ENCODE measurements at places on chromosomes 11 and 22.
A peak's percentile ranks its signal among the peaks of the same experiment; 100 is the strongest.

GRCh38 chr11:95230810-95231126 lies 234 bp downstream of the SESN3 start:
- no peak for DNase-seq

GRCh38 chr22:46432164-46433068 lies 96.9 kb downstream of the TRMU start:
- no peak for DNase-seq

DNA sequence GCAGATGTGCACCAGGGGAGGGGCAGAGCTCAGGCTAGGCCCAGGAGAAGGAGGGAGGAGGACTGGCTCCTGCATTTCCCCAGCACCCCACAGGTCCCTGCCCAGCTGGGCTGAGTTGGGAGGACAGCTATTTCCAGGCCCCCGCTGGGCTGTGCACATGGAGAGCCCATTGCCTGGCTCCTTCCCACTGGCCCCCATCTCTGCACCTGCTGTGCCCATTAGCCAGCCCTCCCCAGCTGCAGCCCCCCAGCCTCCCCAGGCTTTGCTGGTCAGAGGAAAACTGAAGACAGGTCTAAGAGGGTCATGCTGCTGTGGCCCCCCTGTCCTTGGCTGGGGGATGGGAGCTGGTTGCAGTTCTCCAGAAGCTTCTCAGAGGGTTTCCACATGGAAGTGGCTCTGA lies 81.8 kb upstream of the SHANK2 start:
- no peak for DNase-seq

DNA sequence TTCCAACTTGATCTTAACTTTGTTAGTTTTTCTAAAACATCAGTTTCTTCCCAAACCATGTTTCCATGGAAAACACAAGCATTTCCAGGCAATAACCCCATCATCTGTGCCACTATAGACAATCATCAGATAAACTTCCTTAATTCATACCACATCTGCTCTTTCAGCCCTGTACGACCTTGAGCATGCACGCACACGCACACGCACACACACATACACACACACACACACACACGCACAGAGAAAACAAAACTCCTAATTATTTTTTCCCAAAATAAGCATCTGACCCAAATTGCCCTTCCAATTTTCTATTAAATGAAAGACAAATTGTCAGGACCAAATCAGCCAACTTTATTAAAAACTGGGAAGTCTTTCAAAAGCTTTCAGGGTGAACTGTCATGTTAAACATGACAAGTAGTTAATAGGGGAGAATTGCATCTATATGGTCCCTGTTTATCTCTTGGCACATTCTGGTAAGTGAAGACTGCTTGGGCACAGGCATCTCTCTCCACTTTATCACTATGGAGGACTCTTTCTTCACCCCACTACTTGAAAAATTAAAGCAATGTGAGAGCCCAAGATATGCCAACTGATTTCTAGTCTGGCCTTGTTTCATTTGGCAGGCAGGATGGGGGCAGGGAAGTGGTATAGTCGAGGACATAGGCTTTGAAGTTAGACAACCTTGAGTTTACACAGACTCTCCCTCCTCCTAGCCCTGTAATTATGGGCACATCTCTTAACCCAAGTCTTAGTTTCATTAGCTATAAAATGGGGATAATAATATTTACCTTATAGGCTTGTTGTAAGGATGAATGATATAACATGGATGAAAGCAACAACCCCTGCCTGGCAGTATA lies 15.1 kb downstream of the ADM start:
- no peak for DNase-seq

DNA sequence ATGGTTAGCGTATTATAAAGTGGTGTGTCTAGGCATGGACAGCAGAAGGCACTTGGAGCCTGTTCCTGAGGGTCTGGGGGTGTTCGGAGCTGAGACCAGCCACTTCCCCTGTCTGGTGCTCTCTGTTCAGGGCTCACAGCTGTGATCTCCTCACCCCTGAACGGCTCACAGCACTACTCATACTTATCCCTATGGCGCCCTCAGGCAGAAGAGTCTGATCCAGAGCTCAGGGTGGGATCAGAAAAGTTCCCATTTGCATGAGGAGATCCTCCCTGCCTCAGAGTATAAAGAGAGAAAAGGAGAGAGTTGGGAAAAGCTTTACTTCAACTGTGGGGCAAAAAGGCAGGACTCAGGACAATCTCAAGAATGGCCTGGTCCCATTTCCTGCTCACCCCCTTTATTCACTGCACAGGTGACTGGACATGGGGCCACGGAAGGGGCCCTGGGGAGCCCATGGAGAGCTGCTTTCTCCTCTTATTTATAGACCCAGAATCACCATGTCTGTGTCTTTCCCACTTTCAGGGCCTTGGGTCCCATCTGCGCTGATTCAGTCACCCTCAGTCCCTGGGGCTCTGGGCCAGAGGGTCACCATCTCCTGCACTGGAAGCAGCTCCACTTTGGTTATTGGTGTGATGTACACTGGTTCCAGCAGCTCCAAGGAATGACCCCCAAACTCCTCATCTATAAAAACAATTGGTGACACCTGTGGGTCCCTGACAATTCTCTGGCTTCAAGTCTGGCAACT lies 97.0 kb upstream of the TOP3B start:
- no peak for DNase-seq

- DNase-seq, result no peak
Observed at GRCh38 chr11:67050139-67050538, 6.5 kb upstream of the RHOD start.

DNA sequence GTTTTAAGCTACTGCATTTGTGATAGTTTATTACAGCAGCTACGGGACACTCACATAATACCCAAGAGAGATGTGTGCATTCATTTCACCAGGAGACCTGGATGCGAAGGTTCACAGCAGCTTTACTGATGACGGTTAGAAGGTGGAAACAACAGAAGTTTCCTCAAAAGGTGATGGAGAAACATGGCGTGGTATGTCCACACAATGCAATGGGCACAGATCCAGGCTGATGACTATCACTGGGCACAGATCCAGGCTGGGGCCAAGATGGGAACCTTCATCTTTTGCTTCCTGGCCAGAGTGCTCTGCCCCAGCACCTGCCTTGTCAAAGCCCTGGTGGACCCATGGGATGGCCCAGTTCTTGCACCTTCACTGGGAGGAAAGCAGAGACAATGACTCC lies 30.6 kb upstream of the RFPL3 start:
- no peak for DNase-seq

DNA sequence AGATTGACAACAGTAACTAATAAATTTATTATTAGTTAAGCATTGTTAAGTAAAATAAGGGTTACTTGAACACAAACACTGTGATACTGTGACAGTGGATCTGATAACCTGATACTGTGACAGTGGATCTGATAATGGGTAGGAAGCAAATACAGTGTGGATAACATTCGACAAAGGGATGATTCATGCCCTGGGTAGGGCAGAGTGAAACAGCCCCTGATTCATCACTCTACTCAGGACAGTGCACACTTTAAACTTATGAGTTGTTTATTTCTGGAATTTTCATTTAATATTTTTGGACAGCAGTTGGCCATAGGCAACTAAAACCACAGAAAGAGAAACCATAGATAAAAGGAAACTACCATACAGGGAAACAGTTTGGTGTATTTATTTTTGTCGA lies 60.8 kb upstream of the CTSC start:
- DNase-seq, result no peak

- DNase-seq, result no peak
Observed at GRCh38 chr22:26673486-26673885, 16.1 kb downstream of the MIAT start.

GRCh38 chr22:49513358-49513851 lies 314.3 kb downstream of the BRD1 start:
- no peak for DNase-seq

- no peak for DNase-seq
Observed at GRCh38 chr11:123318623-123319022, 111.4 kb upstream of the GRAMD1B start.

GRCh38 chr11:32088117-32088941 lies 2.5 kb upstream of the RCN1 start:
- DNase-seq, result peak; percentile 18

DNA sequence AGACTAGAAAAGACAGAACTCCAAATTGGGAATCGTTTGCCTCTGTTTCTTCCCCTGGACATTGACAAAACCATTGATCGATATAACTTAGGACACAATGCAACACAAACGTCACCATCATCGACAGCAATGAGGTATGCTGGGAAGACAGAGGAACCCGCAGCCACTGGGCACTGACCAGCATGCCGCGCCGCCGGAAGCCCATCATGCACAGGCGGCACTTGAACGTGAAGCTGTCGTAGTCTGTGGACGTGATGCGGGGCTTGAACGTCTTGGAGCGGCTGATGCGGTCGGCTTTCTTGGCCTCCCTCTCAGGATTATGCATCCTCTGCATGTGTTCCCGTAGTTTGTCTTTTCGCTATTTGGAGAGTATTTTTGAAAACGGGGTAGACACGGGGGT lies 23.0 kb upstream of the NFRKB start:
- no peak for DNase-seq

GRCh38 chr11:119754199-119754598 lies 25.2 kb upstream of the NECTIN1 start:
- no peak for DNase-seq

DNA sequence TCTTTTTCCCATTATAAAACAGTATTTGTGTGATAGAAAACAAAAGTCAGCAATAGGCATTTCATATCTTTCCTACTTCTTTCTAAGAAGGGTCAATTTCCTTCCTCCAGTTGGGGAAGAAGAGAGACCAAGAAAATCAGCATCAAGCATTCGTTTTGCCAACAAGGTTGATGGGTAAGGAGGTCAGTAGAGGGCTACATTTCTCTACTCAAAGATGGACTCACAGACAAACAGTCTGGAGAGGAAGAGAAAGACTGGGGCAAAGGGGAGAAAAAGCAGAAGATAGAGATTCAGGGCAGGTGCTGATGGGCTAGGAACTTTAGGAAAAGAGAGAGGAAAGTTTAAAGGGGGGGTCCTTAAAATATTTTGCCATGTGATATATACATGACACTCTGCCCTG lies 8.6 kb upstream of the MTNR1B start:
- no peak for DNase-seq
